Heart left ventricle (tissue), 16 donors: ENCODE measurements at places on chromosomes 16 and 17. TPM values are rescaled to one million over a fixed set of nuclear protein-coding genes. Genes with fewer than 3 reads are reported as not detected.
A peak's percentile ranks its signal among the peaks of the same experiment; 100 is the strongest.

ZC3H18 gene
- 28.4 TPM for total RNA-seq

- DNase-seq = no peak
These were observed 1.3 kb downstream of the APPBP2 start for GRCh38 chr17:60524463-60525327.

- no peak for DNase-seq
These were observed 2.2 kb downstream of the THOC6 start for GRCh38 chr16:3026003-3026378.

DNA sequence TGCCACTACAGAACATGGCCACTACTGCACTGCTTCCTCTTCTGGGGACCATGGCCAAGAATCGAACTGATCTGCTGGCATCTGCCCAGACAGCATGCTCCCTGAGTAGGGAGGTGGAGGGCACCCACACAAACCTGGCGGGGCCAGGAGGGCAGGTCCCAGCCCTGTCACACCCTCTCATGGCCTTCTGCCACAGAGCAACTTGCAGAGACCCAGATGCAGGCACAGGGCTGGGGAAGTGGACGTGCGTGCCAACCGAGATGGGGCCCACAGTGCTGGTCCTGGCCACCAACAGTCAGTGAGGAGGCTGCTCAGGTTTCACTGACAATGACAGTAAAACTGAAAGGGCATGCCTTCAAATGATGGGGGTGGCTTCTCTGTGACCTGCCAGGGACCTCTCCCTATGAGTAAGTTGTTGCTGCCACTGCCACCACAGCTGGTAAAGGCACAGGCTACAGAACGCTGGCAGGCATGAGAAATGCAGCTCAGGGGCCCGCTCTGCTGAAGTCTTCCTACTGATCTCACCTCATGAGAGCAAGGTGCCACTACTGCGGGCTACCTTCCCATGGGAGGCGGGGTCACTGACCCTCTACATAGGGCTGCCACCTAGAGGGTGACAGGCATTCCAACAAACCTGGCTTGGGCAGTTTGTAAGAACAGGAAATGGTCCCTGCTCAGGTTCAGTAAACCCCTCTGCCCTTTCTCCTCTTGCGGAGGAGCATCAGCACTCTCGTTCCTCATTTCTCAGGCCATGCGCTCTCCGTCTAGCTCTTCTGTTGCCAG is 15.5 kb downstream of the HIC1 start:
- no peak for DNase-seq

DNA sequence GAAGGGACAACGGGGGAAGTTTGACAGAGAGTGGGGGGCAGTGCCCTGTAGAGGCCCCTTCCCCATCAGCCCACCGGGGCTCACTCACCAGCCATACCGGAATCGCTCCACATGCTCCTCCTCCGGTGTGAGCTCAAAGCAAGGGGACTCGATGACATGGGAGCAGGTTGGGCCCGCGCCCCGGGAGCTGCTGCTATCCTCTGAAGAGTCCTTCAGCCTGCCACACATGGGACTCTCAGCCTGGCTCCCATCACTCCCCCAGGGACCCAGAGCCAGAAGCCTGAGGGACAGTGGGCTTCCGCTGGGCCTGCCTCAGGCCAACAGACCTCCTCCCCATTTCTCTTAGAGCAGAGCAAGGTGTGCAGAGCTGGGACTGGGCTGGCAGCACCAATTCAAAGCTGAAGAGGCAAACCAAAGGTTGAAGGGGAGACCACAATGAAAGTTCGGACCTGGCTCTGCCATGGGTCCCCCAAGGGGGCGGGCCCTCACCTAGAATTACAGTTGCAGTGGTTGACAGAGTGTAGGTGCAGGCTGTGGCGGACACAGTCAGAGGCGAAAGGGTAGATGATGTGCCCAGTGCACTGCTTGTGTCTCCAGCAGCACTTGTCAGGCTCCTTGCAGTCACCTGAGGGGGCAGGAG is 7.3 kb downstream of the PROCA1 start:
- no peak for DNase-seq

NPIPA2 gene
- total RNA-seq = 1.7 TPM

PERCC1 gene
- total RNA-seq = 0.49 TPM

- peak; percentile 79 for DNase-seq
These were observed 830 bp downstream of the SPHK1 start for GRCh38 chr17:76384987-76385891.

GRCh38 chr16:87765473-87765775 is 362 bp downstream of the KLHDC4 start:
- DNase-seq = no peak

DNA sequence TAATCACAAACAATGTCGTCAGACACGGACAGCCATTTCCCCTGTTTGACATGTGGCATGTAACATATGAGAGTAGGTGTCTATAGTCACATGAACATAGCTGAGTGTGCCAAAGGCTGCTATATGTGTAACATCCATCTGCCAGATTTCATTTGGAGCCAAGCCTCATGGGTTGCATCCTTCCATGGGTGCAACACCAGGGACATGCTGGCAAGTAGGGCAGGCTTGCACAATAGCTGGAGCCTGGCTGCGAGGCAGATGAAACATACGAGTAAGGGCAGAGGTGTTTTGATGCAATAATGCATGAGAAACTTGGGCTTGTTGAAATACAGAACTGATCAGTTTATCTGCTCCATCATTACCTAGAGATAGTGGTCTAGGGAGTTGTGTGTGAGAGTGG is 9.0 kb upstream of the ZNF689 start:
- no peak for DNase-seq

DNA sequence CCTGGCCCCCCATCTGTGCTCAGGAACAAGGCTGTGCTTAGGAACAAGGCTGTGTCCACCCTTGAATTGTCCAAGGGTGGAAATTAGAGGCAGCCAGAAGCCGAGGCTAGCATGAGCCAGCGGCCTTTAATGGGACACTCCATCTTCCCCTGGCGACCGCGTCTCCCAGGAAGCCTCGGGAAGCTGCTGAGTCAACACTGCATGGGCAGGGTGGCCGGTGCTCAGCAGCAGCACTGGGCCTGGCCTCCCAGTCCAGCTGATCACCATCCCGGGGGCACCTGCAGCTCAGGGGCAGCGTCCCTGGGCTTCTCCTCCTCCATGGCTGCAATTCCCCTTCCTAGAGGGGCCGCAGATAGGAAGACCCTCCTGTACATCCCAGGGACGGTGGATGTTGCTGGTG is 180.8 kb downstream of the ENGASE start:
- DNase-seq = no peak

DNA sequence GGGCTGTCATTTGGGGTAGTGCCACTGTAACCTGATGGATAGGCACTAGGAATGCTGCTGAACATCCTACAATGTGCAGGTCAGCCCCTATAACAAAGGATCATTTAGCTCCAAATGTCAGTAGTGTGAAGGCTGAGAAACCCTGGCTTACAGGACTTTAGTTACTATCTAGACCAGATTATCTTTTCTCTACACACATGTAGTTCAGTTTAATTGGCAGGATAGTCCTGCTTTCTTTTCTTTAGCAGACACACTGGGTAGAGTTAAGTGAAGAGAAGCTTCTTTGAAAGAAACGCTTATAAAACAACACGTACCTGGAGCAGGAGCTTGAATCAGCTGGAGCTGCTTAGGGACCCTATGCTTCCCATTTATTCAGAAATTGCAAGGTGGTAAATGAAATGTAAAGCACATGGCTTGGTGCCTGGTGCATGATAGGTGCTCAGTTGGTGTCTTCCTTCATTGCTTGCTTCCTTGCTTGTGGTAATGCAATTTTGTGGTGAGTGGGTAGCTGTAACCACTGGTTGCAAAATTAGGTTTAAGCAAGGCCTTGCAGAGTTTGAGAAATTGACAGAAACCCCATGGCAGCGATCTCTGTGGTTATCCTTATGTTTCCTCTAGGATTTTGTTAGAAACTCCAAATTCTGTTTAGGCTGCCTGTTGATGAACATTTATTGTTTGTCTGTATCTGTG is 9.4 kb downstream of the METTL9 start:
- DNase-seq = no peak
